Activated CD4-positive, alpha-beta T cell treated with anti-CD3 and anti-CD28 coated beads, Interleukin-2, amount 10 ng/mL, durations not matched to agents 24 days and 14 days (primary cell): ENCODE measurements at places on chromosomes 11 and 22.

GRCh38 chr11:82195283-82195682 lies 538.4 kb downstream of the FAM181B start:
- DNase-seq = no peak

DNA sequence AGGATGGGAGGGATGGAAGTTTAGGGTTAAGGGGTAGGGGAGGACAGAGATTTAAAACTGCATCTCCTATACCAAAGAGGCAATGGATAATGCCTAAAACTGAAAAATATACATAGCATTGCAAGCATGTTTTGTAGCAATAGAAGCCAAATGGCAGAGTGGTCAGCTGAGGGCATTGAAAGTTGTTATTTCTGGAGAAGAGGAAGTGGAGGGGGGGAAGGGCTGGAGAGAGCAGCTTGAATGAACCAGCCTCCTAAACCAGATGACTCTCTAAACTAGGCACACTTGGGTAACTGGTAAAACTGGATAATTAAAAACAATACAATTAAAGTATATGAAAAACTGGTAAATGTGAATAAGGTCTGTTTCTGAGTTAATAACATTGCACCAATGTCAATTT lies 70.3 kb upstream of the TP53I11 start:
- DNase-seq = no peak

- no peak for DNase-seq
Observed at GRCh38 chr22:27711756-27712155, 89.8 kb downstream of the MN1 start.

DNA sequence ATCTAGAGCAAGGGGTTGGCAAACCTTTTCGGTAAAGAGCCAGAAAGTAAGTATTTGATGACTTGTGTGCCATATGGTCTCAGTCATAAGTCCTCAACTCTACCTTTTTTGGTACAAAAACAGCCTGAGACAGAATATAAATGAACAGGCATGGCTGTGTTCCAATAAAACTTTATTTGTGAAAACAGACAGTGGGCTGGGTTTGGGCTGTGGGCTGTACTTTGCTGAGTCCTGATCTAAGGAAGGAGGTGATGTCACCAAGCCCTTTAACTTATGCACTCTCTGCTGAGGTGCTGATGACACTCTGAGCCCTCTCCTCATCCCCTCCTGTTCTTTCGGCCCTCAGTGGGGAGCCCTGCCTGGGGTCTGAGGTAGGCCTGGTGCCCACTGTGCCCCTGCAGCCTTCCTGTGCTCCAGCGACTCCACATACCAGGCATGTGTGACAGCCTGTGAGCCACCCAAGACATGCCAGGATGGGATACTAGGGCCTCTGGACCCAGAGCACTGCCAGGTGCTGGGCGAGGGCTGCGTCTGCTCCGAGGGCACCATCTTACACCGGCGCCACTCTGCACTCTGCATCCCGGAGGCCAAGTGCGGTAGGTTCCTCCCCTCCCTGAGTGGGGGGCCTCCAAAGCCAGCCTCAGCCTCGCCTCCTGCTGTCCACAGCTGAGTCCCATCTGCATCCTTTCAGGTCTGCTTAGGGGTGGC lies 85.9 kb upstream of the MYOD1 start:
- peak; percentile 44 for DNase-seq

DNA sequence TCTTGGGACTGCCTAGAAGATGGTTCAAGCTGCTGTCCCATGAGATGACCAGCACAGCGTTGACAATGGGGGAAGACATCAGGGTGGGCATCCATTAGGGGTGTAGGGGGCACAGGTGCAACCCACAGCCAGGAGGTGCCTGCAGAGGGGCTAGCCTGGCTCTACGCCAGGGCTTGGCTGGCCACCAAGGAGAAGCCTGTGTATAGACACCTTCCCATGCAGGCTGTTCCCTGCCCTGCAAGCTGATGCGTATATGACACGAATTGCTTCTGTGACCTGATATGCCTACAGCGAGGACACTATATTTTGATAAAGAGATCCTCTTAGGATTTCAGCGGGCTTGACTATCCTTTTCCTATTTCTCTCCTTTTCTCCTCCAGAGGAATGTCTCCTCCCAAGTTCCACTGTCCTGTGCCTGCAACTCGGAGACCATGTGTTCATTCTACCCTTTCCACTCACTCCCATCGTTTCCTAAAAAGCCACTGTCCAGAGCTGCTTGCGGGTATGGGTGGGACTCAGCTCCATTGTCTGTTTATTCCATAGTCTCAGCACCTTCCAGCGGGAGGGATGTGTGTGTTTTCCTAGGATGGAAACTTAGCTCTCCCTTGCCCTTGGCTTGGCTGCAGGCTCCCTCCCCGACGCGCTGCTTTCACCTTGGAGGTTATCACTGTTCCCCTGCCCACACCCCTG lies 56.1 kb downstream of the ST14 start:
- DNase-seq = no peak

GRCh38 chr11:86047275-86047991 lies 21.5 kb downstream of the PICALM start:
- peak; percentile 64 for DNase-seq

- no peak for DNase-seq
Observed at GRCh38 chr11:71097506-71098240, 154.7 kb downstream of the SHANK2 start.

DNA sequence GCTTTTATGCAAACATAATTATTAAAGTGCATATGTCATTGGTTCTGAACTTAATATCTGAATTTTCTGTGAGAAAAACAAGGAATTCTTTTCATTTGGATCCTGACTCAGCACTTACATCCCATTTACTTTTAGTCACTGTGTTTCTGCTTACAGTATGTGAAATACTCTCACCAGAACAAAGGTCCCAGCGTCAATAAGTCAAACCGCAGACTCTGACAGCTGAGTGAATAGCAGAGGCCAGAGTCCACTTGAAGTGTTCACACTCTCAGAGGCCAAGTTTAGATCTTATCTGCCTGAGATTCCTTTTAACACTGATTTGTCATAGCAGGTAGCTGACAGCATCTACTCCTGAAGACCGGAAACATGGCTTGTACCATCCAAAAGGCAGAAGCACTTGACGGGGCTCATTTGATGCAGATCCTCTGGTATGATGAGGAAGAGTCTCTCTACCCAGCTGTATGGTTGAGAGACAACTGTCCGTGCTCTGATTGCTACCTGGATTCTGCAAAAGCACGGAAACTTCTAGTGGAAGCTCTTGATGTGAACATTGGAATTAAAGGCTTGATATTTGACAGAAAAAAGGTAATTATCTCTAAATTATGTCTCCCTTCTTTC lies 14.6 kb downstream of the BBOX1 start:
- no peak for DNase-seq

DNA sequence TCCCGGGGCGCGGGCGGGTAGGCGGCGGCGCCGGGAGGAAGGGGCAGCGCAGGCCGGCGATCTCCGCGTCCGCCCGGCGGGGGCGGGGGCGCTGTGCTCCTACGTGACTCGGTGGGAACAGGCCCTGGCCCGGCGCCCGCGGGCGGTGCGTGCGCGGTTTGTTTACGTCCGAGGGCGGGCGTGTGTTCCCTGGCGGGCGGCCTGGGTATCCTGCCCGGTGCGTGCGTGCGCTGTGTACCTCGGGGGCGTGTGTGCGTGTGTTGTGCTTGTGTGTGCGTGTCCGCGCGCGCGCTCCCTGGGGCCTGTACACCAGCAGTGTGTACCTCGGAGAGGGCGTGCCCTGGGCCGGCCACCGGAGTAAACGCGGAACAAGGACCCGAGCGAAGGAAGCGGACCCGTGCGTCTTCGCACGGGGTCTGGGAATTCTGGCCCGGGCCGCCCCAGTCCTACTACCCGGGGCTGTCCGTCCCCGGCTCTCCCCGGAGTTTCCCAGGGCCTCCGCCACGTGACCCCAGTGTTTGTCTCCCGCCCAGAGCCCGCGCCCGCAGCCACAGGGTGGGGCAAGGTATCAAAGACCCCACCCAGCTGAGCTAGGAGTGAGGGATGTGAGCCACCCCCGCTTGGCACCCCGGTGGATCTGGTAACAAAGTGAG lies 769 bp downstream of the MAFF start:
- DNase-seq = peak; percentile 90

DNA sequence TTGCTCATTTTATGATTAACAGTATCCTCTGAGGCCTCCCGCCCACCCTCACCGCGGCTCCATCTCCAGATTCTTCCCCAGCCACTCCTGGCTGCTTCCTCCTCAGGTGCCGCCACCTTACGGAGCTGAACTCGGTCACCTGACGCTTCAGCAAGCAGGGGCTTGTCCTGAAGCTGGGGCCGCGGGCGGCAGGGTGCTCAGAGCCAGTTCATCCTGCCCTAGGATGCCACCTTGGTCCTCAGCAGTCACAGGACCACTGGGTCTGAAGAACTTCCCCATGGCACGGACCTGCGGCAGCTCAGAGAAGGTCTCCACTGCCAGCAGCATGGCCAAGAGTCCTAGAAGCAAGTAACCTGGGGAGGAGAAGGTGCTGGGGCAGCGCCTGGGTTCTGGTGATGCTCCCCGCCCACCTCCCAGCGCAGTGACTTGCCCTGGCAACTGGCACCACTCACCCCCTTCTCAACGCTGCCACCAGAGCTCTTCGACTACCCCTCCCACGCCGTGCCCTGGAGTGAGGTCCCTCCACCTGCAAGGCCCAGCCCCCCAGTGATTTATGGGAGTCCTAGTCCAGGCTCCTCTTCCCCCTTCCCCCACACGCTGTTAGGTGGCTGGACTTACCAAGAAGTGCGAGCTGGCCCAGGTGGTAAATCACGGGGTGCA lies 2.6 kb downstream of the KCNK7 start:
- DNase-seq = no peak

DNA sequence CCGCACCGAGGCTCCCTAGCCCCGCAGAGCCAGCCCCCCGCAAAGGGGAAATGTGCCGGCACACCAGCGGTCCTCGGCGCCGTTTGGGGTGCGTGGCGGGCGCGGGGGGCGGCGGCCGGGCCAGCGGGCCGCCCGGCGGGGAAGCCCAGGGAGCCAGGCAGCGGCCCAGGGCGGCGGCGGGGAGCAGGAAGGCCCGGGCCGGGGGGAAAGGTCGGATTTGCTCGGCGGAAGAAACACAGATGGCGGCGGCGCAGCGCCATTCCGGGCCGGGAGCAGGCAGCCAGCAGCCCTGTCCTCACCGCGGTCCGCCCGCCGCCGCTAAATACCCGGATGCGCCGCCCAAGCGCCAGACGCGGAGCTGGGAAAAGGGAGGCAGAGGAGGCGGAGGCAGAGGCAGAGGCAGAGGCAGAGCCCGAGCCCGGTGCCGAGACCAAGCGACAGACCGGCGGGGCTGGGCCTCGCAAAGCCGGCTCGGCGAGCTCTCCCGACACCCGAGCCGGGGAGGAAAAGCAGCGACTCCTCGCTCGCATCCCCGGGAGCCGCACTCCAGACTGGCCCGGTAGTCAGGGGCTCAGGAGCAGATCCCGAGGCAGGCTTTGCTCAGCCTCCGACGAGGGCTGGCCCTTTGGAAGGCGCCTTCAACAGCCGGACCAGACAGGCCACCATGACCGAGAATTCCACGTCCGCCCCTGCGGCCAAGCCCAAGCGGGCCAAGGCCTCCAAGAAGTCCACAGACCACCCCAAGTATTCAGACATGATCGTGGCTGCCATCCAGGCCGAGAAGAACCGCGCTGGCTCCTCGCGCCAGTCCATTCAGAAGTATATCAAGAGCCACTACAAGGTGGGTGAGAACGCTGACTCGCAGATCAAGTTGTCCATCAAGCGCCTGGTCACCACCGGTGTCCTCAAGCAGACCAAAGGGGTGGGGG lies 2.6 kb upstream of the GCAT start:
- DNase-seq = peak; percentile 96

- DNase-seq = no peak
Observed at GRCh38 chr11:86510097-86510496, 135.4 kb downstream of the CCDC81 start.

DNA sequence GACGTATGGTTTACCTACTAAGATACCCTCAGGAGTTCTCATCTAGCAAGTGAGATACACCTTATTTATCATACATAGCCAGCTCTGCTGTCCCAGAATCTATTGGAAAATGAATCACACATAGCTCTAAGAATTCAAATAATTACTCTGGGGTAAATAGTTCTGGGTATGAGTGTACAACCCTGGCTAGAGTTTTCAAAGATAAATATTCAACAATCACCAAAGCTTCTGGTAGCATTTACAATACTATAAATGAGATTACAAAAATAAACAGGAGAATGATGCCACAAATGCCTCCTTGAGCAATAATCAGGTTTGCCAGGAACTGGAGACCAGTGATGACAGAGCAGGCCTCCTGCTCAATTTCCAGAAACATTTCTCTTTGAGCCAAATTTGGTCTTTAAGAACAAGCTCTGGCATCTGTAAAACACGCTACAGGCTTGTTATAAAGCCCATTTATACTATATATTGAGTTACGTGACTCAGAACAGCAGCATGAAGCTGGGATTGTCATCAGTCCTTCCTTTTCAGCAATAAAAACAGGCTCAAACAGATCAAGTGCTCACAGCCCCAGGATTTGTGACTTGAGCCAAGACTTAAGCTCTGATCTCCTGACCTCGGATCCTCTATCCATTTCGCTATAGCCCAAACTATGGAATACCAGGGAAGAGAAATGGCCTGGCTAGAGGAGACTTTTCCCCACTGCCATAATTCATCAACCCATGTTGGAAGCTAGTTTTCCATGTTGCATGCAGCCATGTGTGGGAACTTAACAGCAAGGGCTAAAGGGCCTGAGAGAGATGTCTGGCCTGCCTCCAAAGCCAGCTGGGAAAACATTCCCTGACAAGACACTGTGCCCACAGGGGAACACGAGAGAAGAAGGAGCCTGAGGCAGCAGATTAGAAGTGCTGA lies 19.7 kb downstream of the RAB30 start:
- no peak for DNase-seq

GRCh38 chr11:90221803-90222458 lies 918 bp downstream of the CHORDC1 start:
- DNase-seq = no peak

GRCh38 chr11:68843052-68843561 lies 1.4 kb upstream of the CPT1A start:
- peak; percentile 89 for DNase-seq

DNA sequence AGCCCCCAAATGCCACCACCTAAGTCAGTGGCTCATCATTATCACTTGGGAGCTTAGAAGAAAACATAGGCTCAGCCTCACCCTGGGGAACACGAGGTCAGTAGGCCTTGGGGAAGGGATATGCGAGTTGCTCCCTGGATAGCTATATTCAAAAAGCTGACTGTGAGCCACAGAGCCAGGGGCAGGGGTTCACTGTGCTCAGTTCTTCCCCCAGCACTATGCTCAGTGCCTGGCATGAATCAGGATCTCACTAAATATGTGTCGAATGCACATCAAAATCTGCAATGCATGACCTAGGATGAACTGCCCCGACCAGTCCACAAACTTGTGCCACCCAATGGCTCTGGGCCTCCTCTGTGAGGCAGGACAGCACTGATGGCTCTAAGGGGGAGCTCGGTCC lies 35.1 kb downstream of the THOC5 start:
- DNase-seq = no peak

DNA sequence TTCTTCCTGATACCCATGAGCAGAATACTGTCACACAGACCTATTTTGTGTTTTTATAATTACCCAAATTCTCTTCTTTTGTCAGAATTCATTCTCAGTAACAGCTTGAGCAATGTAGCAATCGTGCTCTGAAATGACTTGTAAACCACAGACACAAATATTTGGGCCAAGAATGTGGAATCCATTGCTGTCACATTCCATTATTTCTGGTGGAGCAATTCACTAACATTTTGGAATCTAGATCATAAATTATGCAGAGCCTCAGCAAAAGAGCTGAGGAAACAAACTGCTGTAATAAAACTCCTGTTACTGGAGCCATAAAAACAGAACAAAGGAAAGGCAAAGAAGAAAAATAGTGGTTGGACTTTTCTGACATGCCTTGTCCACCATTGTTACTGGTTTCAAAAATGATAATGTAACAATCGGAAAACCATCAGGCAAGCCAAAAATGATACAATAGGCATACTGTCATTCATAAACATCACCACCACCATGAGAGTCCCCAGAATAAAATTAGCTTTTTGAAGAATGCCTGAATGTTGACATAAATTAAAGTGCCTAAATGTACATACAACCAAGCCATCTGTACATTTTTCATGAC lies 223.4 kb upstream of the PITPNB start:
- DNase-seq = no peak
